Lung microvascular endothelial cell (primary cell): ENCODE measurements at places on chromosomes 6 and 20.

- no peak for DNase-seq
Observed at GRCh38 chr6:147136057-147136456, 68.2 kb upstream of the STXBP5 start.

GRCh38 chr6:139433631-139434419 lies 59.4 kb upstream of the CITED2 start:
- peak; percentile 59 for DNase-seq

- DNase-seq, result peak; percentile 72
Observed at GRCh38 chr6:127302728-127303660, 36.3 kb downstream of the RNF146 start.

DNA sequence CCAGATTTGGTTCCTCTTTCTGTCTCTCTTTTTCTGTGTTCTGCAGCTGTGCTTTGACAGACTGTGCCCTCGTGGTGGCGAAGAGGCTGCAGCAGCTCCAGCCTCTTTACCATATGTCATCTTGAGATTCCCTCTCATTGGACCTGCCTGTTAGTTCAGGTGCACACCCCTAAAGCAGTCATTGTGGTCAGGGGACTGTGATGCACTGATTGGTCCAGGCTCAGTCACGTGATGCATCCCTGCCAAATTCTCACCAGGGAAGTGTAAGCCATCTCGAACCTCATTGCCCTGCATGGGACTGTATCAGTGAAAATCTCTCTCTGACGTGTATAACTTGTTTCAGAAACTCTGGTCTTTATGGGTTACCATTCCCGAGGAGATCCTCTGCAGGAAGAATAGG lies 160.3 kb downstream of the EYA2 start:
- DNase-seq, result no peak

DNA sequence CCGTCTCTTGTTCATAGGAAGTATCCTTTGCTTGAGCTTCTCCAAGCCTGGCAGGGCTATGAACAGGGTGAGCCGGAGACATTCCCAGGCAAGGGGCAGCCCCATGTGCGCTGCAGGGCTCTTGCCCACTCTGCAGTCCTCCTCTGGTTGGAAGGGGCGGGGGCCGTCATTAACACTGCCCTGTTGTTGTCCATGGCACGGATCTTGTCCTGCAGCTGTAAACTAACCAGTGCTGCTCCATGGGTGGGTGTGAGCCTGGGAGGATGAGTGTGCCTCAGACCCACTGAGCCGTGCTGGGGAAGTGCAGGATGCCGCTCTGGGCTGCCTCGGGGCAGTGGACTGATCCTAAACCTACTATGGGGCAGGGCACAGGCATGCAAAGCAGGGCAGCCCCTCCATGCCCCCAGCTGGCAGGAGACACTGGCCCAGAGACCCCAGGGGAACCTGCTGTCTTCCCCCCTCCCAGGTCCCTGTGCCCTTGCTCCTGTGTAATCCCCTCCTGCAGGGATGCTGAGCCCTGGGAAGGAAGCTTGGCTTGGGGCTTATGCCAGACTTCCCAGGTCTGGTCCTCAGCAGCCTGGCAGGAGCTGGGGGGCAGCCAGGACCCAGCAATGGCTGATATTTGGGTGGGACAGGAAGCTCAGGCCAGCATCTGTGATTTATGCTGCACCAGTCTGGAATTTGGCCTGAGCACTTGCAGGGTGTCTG lies 8.5 kb downstream of the EBF4 start:
- DNase-seq, result no peak

- no peak for DNase-seq
Observed at GRCh38 chr6:107083921-107084320, 31.4 kb downstream of the BEND3 start.

- peak; percentile 76 for DNase-seq
Observed at GRCh38 chr20:25508083-25508770, 77.1 kb downstream of the NINL start.

GRCh38 chr6:5126214-5126613 lies 41.1 kb downstream of the PPP1R3G start:
- DNase-seq, result no peak

GRCh38 chr20:53870426-53871315 lies 199.7 kb downstream of the BCAS1 start:
- DNase-seq, result no peak
